ENCODE measurements at places on chromosomes 16 and 17. TPM values are rescaled to one million over a fixed set of nuclear protein-coding genes. Genes with fewer than 3 reads are reported as not detected.

AGRP gene
- not detected for total RNA-seq

FASN gene
- total RNA-seq: 141 TPM

GFAP gene
- total RNA-seq: 1.0 TPM

DNA sequence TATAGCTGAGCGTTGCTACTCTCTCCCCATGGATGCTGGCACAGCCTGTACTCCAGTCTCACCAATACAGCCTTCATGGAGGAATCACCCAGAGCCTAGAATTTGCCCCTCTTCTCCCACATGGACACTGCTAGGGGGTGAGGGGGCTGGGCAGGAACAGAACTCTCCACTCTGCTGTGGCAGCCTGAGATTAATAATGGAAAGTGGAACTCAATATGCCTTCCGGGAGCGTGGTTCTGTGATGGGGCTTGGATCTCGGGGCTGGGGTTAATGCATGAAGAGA is 1.2 kb downstream of the SLC9A5 start:
- peak; percentile 39 for DNase-seq
- no peaks in the 10 kb centered on the region for H3K36me3 ChIP-seq
- no peak overlapping the region for H3K27ac ChIP-seq
- no peaks in the 10 kb centered on the region for H3K27me3 ChIP-seq
- H3K4me3 ChIP-seq: peak overlapping the region; percentile 70
- H3K4me1 ChIP-seq: peaks cover 29% of the 10 kb centered on the region

DNA sequence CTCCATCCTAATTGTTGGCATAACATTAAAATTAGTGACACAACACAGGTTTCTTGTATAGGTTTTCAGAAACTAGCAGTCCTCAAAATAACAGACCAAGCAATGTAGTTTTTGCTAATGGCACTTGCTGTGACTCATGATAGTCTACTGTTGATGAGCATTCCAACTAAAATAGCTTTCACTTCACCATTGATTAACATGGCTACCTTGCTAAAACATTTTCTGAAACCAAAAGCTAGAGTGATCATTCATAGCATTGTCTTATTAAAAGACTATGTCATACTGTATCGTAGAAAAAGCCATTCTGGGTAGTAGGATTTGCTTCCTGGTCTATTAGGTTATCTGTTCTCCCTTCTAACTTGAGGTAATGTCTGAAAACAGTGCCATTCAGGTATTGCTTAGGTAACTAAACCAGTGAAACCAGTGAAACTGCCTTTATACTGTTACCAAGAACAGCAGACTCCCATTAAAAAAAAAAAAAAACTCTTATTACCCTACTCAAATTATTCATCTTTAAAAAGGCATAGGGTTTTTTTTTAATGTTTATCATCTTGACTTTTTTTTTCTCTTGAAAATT is 2.5 kb upstream of the CLTC start:
- H3K36me3 ChIP-seq: no peaks in the 10 kb centered on the region
- no peak overlapping the region for H3K4me3 ChIP-seq
- H3K27ac ChIP-seq: no peak overlapping the region
- no peaks in the 10 kb centered on the region for H3K27me3 ChIP-seq
- DNase-seq: no peak
- peaks cover 30% of the 10 kb centered on the region for H3K4me1 ChIP-seq

DNA sequence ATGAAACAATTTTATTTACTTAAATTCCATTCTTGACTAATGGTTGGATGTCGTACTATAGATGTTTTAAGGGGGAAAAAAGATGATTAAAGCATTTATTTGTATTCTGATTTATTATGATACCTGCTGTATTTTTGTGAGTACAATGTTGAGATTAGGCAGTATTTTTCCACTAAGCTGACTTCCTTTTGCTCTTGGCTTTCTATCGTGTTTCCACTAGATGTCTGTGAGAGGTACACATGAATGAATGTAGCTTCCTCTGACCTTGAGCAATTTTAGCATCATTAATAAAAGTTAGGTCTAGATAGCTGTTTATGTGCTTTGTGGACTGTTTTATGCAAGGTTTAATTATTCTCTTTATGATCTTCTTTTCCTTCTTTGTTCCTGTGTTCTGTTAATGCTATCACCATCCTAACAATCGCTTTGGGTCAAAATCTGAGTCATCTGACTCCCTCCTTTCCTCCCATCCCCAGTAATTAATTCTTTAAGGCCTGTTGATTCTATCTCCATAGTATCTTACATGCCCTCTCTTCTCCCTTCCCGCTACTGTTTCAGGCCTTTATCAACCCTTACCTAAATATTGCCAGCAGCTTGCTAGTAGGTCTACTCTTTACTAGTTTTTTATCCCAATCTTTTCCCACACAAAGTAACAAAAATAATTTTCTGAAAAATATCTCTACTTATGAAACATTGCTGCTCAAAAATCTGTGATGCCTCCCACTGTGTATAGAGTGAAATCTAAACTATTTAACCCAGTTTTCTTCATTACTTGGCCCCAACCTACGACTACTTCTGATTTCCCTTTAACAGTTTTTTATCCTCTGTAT is 76.0 kb downstream of the VMP1 start:
- peaks cover 8% of the 10 kb centered on the region for H3K36me3 ChIP-seq
- peak overlapping the region; percentile 99 for H3K27ac ChIP-seq
- no peaks in the 10 kb centered on the region for H3K27me3 ChIP-seq
- H3K4me1 ChIP-seq: peaks cover 76% of the 10 kb centered on the region

- H3K4me3 ChIP-seq: peak overlapping the region; percentile 51
- no peaks in the 10 kb centered on the region for H3K27me3 ChIP-seq
- H3K4me1 ChIP-seq: peaks cover 91% of the 10 kb centered on the region
- peaks cover 20% of the 10 kb centered on the region for H3K36me3 ChIP-seq
- H3K27ac ChIP-seq: peak overlapping the region; percentile 97
- DNase-seq: peak; percentile 97
These were observed 72.7 kb downstream of the ABCC1 start for GRCh38 chr16:16021988-16022682.

- H3K4me3 ChIP-seq: no peak overlapping the region
- no peaks in the 10 kb centered on the region for H3K4me1 ChIP-seq
- no peak overlapping the region for H3K27ac ChIP-seq
These were observed 322.0 kb upstream of the SALL1 start for GRCh38 chr16:51473091-51473490.

- DNase-seq: no peak
- no peaks in the 10 kb centered on the region for H3K4me1 ChIP-seq
- H3K27ac ChIP-seq: no peak overlapping the region
- no peak overlapping the region for H3K4me3 ChIP-seq
These were observed 121.3 kb downstream of the CDH13 start for GRCh38 chr16:82748026-82748425.
